Effector memory CD4-positive, alpha-beta T cell (primary cell): ENCODE measurements at places on chromosomes 3 and 15.

DNA sequence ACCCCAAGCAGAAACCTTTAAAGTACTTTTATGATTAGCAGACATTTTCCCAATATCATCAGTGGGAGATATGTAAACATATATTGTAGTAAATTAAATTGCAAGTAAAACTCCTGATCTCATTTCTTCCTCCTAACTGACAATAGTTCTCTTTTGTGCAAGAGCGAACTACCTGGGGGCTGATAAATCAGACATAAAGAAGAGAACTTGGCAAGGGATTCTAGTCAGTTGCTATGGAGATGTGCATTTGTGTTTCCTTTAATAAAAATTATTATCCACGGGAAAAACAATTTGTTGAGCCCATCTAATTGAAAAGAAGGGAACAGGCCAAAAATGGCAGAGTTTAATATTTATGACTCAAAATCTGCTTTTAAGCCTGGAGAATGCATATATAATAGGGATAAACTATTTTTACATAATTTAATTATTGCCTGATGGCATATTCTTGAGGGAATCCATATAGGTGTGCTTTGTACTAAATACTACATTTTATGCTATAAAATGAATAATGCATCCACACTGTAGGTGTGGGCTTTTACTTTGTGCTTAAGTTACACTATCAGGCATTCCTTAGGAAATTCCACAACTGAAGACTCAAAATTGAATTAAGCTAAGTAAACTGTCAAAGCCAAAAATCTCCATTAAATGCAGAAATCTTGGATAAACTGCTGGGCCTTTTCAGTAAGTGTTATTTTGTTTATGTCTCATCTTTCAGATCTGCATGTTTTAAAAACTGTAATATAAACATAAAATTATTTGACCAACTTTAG lies 258.1 kb downstream of the ERC2 start:
- no peak for DNase-seq

DNA sequence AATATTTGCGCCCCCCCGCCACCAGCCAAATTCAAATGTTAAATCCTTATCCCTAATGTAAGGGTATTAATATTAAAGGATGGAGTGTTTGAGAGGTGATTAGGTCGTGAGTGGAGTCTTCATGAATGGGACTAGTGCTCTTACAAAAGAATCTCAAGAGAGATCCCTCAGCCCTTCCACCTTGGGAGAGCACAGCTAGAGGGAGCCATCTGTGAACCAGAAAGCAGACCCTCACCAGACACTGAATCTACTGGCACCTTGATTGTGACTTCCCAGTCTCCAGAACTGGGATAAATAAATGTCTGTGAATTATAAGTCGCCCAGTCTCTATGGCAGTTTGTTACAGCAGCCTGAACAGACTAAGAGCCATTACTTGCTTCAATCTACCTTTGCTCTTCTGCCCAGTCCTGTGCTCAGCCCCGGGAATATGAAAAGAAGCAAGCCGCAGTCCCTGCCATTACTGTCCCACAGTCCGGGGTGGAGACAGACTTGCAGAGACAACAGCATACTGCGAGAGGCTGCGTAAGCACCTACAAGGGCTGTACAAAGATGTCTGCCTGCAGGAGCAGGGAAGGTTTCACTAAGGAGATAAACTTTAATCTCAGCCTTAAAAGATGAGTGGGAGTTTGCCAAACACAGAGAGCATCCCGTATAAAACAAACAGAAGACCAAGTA lies 110.7 kb upstream of the TMCO5A start:
- no peak for DNase-seq

DNA sequence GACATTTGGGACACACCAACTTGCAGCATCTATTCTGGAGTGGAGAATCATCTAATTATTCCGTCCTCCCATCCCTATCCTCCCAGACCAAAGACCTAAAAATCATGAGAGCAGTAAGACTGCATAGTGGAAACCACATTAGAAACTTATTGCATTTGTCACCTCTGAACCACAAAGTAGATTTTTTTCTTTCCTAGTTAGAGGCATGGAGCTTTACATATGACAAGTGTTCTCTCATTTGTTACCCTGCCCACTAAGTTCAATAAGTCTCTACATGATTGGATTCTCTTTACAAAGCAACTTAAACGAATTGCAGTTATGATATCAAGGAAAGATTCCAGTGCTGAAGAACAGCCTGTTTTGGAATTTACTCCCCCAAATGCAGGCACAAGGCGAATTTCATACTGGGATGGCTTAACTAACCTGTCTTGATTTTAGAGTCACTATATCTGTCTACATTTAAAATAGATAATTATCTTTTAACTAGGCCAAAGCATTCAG lies 42.3 kb upstream of the LRRFIP2 start:
- DNase-seq = no peak

GRCh38 chr3:67437090-67437489 lies 217.3 kb downstream of the SUCLG2 start:
- no peak for DNase-seq

DNA sequence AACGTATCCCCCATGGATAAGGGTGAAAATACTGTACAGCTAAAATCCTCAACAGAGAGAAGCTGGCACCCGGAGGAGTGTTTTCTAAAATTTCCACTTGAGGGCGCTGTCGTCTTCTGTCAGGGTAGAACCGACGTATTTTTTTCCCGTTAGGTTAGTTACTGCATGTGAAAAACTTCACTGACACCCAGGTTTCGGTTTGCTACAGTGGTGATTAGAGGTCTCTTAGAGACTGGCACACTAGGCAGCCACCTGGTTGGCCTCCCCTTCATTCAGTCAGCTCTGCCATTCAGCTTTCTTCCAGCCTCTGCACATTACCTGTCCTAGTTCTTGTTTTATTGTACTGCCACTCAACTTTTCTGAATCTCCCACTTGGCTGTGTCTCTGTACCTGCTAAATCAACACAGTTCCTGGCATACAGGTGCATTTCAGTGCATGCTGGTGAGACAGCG lies 18.4 kb downstream of the CCK start:
- DNase-seq = no peak

DNA sequence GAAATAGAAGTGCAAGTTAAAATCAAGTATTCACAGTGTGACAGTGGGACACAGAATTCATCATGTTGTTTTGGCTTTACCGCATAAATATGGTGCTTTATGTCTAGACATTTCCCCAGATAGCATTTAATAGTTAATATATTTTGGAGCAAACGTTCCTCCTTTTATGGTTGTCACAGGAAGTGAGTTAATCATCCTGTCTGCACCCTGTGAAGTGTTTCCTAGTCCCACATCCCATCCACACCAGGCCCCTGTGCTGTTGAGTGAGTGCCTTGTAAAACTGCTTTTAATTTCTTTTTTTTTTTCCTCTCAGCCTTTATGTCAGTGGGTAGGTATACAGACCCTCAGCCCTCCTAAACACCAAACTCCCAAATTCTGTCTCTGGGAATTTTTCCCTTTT lies 393.7 kb downstream of the FEZF2 start:
- DNase-seq = no peak
